ENCODE measurements at places on chromosomes 2 and 18. TPM values are rescaled to one million over a fixed set of nuclear protein-coding genes. Genes with fewer than 3 reads are reported as not detected.

DNA sequence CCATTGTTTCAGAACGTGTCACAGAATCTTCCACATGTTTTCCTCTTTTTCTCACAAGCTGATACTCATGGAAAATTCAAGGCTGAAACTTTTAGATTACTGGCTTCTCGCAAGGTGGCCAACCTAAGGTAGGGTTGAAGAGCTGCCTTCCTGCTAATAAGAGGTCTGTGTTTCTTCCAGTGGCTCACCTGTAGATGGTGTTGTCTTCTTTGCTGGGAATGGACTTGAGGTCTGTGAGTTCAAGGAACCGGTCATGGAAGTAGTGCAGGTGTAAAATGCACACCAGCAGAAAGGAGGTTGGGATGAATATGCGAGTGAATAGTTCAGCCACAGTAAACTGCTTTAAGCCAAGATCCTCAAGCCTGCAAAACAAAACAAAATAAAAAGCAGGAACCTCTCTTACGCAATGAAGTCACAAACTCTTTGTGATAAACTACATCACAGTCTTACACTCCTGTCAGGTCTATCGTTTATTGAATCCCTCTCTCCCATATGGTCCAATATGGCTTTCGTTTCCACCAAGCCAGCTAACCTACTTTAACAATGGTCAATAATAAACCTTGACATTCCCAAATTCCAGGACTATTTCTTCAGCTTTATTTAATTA lies 258.9 kb downstream of the NAPG start:
- H3K27ac ChIP-seq, result no peak overlapping the region
- no peak overlapping the region for H3K4me3 ChIP-seq
- no peaks in the 10 kb centered on the region for H3K27me3 ChIP-seq
- H3K4me1 ChIP-seq, result no peaks in the 10 kb centered on the region

DNA sequence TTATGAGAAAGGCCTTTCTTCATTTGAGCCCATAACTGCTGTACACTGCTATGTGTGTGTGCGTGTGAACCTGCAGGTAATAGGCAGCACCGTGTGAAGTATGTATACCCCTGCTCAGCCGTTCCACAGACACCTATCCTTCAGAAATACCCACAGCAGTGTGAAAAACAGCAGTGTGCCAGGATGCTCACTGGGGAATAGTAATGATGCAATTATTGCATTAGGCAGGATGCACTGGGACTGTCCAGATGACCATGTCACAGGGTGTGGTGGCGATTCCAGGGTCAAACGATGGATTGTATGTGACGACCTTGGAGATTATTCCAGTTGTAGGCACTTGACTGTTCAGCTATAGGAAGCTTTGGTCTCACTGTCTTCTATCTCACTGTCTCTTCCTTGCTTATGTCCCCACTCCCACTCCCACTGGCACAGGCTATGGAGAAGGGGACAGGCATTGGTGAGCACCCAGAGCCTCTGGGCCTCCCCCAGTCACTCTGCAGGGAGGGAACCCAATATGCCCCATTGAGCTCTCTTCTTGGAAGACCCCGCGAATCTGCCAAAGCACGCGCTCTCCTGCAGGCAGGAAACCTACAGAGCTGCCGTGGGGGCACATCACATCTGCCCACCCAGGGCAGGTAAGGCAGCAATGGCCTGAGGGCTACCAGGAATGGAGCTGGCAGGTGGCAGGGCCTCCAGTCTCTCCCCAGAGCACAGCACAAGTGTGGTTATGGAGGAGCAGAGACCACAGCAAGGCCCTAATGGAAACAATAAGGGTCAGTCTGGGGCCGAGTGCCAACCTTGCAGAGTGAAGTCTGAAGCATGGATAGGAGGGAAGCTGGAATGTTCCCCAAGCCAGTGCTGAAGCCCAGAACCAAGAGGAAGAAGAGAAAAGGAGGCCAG lies 518.9 kb upstream of the RAB6C start:
- no peaks in the 10 kb centered on the region for H3K27me3 ChIP-seq
- H3K27ac ChIP-seq, result no peak overlapping the region
- no peak overlapping the region for H3K4me3 ChIP-seq
- no peak for DNase-seq
- no peaks in the 10 kb centered on the region for H3K36me3 ChIP-seq
- no peaks in the 10 kb centered on the region for H3K4me1 ChIP-seq

DNA sequence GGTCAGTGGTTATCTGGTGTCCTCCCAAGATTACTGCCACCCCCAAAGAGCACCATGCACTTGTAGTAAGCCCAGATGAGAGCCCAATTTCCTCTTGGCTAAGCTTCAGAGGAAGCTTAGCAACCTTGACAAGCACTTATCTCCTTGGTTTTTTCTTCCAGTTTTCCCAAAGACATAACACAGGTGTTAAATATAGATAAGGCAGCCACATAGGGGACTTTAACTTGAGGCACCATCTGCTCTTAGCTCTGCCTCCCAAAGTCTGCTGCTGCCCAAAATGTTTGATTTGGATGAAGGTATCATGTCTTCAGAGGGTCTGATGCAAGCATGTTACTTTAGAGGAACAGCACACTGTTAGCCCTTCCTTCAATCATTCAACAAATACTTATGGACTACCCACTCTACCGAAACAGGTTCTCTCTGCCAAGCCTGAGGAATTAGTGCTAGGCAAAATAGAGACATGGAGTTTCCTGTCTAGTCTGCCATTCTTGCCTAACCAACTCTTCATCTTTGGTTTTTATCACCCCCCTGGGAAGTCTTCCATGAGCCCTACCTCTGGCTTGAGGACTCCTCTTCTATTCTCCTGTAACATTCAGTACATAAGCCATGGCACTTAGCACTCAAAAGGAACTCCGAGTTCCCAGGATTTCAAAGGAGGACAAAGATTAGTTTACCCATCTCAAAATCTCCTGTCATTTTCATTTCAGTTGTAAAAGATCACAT lies 73.7 kb downstream of the SP3 start:
- H3K36me3 ChIP-seq, result no peaks in the 10 kb centered on the region
- DNase-seq, result no peak
- no peaks in the 10 kb centered on the region for H3K4me1 ChIP-seq
- H3K27ac ChIP-seq, result no peak overlapping the region
- no peaks in the 10 kb centered on the region for H3K27me3 ChIP-seq

DNA sequence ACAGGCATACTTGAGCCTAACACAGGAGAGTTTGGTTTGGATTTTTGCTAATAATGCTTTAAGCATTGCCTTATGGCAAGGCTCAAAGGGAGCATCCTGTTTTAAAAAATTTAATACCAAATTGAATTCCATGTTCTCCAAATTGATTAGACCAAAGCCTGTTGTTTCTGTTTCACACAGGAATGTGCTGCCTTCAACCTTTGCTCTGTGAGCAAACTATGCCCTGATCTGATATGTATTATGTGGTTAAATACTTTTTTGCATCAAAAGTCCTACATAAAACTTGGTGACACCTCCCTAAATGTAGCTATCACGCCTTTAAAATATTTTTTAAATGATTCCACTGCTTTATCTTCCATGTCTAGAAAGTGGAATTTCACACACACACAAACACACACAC lies 691.4 kb downstream of the CPS1 start:
- no peaks in the 10 kb centered on the region for H3K27me3 ChIP-seq
- no peak for DNase-seq
- no peaks in the 10 kb centered on the region for H3K4me1 ChIP-seq
- H3K4me3 ChIP-seq, result no peak overlapping the region

The PLEKHA3 gene
- 9.6 TPM for total RNA-seq

The MAP4K3 gene
- 54.4 TPM for total RNA-seq

The OR6B2 gene
- total RNA-seq, result 2.7 TPM

The C2orf66 gene
- not detected for total RNA-seq
